ENCODE measurements at places on chromosomes 7 and 10. TPM values are rescaled to one million over a fixed set of nuclear protein-coding genes. Genes with fewer than 3 reads are reported as not detected.

- no peak overlapping the region for H3K4me3 ChIP-seq
- peak overlapping the region; percentile 23 for H3K27ac ChIP-seq
- H3K27me3 ChIP-seq, result no peaks in the 10 kb centered on the region
- no peaks in the 10 kb centered on the region for H3K36me3 ChIP-seq
- H3K4me1 ChIP-seq, result peaks cover 13% of the 10 kb centered on the region
These were observed 22.7 kb downstream of the KIAA1549 start for GRCh38 chr7:138958391-138958956.

The CHST3 gene
- 18.0 TPM for total RNA-seq

The ADCK2 gene
- total RNA-seq, result 8.5 TPM

DNA sequence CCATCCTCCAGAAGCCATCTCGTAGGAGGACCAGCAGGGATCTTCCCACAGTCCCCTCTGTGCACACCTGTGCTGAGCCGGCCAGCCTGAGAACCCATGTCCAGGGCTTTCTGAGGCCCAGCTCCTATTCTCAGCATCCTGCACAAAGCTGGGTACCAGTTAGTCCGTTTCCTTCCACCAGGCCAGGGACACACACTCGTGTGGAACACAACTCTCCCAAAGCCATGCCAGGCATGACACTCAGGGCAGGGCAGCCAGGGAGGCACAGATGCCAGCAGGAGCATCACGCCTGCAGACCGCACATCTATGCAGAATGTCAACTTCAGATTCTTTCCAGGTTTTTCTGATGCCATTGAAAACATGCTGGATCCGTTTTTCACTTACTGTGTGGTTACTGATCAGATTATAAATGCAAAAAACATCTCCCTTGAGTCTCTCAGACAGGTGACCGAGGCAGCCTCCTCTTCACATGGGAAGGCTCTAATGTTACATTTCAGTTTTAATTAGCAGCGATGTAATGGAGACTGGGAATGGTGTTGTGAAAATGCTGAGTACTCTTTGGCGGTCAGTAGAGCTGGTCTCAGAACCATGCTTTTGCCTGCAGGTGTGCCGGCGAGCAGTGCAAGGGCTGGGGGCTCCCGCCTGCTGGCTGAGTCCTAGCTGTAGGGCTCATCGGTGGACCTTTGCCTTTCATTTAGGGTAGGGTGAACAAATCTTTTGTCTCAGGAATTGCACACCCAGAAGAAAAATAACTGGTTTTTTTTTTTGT is 3.3 kb upstream of the SUN1 start:
- peak overlapping the region; percentile 95 for H3K27ac ChIP-seq
- H3K4me3 ChIP-seq, result no peak overlapping the region
- no peaks in the 10 kb centered on the region for H3K36me3 ChIP-seq
- no peak for DNase-seq
- no peaks in the 10 kb centered on the region for H3K27me3 ChIP-seq
- H3K4me1 ChIP-seq, result peaks cover 97% of the 10 kb centered on the region

GRCh38 chr10:75600833-75601232 is 169.4 kb downstream of the LRMDA start:
- peaks cover 28% of the 10 kb centered on the region for H3K4me1 ChIP-seq
- DNase-seq, result no peak
- no peak overlapping the region for H3K4me3 ChIP-seq
- no peaks in the 10 kb centered on the region for H3K36me3 ChIP-seq
- H3K27me3 ChIP-seq, result no peaks in the 10 kb centered on the region

GRCh38 chr7:2934984-2935740 is 91.1 kb upstream of the GNA12 start:
- no peak overlapping the region for H3K27ac ChIP-seq
- DNase-seq, result no peak
- no peak overlapping the region for H3K4me3 ChIP-seq
- H3K4me1 ChIP-seq, result no peaks in the 10 kb centered on the region
- peaks cover 89% of the 10 kb centered on the region for H3K27me3 ChIP-seq
- no peaks in the 10 kb centered on the region for H3K36me3 ChIP-seq

The FAM24A gene
- not detected for total RNA-seq

The KCNH2 gene
- 94.1 TPM for total RNA-seq

The TAS2R5 gene
- total RNA-seq, result 0.47 TPM

- H3K36me3 ChIP-seq, result no peaks in the 10 kb centered on the region
- no peak for DNase-seq
- H3K27ac ChIP-seq, result no peak overlapping the region
- no peaks in the 10 kb centered on the region for H3K27me3 ChIP-seq
These were observed 102.3 kb downstream of the KLF6 start for GRCh38 chr10:3682745-3683144.

- DNase-seq, result no peak
- no peaks in the 10 kb centered on the region for H3K36me3 ChIP-seq
- H3K27ac ChIP-seq, result no peak overlapping the region
- H3K27me3 ChIP-seq, result peaks cover 21% of the 10 kb centered on the region
- peaks cover 8% of the 10 kb centered on the region for H3K4me1 ChIP-seq
These were observed 220.7 kb downstream of the WDR11 start for GRCh38 chr10:121071901-121072300.

DNA sequence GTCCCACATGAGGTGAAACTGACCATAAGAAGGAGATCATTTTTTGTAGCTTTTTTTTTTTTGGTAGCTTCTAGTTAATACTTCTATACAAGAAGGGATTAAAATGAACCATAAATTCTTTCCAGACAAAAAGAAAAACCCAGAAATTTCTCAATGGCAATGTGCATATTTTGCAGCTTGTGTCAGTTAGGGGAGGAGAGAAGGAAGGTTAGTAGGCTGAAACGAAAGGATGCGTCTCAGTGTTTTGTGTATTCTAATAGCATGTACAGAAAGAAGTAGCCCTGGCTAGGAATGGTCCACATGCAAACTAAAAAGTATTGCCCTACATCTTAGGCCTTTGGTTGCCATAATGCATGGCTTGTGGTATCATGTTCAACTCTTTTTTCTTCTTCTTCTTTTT is 90.6 kb downstream of the CACNB2 start:
- H3K36me3 ChIP-seq, result no peaks in the 10 kb centered on the region
- H3K27me3 ChIP-seq, result no peaks in the 10 kb centered on the region
- no peak overlapping the region for H3K27ac ChIP-seq
- H3K4me3 ChIP-seq, result no peak overlapping the region
- H3K4me1 ChIP-seq, result peaks cover 26% of the 10 kb centered on the region

The GIMAP5 gene
- 10.7 TPM for total RNA-seq

The MNX1 gene
- total RNA-seq, result not detected

DNA sequence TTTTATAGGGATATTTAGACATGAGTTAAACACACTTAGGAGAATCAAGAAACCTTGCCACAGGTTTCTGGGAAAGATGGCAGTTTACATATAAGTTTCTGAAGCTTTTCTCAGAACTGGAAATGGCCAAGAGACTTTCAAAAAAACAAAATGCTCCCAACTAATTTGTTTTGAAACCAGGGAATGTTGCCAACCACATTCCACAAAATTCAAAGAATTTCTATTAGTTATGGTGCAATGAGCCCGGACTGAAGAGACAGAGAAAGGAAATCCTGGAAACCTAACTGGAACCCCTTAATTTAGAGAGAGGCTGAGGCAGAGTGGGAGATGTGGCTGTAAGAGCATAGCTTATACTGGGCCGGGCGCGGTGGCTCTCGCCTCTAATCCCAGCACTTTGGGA is 128.5 kb downstream of the PTEN start:
- H3K4me3 ChIP-seq, result no peak overlapping the region
- H3K27ac ChIP-seq, result no peak overlapping the region
- no peak for DNase-seq
- H3K4me1 ChIP-seq, result no peaks in the 10 kb centered on the region

DNA sequence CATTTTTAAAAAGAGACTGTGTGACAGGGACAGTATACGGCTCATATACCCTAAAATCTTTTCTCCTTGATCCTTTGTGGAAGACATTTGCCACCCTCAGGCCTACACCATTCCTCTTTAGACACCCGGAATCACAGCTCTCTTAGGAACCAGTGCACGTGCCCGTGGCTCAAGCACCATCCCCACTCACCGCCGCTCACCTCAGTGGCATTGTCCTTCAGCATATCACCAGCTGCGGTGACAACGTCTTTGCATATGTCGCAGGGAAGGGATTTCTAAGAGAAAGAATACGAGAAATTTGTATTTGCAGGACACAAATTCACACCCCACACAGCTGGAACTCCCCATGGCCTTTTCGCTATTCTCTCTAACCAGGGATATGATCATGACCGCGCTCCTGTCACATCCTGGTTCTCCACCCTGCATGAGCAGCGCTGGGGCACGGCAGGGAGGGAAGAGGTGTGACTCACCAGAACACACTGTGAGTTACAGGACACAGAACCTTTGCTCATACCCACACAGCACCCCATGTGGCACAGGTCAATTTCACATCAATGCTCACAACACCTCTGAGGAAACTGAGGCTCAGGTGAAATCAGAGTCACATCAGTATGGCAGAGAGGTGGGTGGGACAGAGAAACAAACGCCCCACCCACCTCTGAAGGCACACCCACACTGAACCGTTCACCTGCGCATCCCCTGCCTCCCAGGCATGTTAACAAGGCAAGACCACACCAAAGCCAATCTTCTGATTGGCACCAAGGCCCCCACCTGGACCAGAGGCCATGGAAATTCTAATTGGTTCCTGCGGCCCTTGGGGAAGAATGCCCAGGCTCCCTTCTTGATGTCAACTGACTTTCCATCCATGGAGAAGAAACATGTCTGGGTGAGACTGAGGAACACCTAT is 19.2 kb downstream of the PSAP start:
- no peak overlapping the region for H3K27ac ChIP-seq
- peaks cover 68% of the 10 kb centered on the region for H3K36me3 ChIP-seq
- no peaks in the 10 kb centered on the region for H3K27me3 ChIP-seq
- H3K4me1 ChIP-seq, result peaks cover 75% of the 10 kb centered on the region
- no peak for DNase-seq

- no peaks in the 10 kb centered on the region for H3K27me3 ChIP-seq
- H3K4me1 ChIP-seq, result peaks cover 6% of the 10 kb centered on the region
- DNase-seq, result no peak
- no peak overlapping the region for H3K27ac ChIP-seq
- no peak overlapping the region for H3K4me3 ChIP-seq
- peaks cover 3% of the 10 kb centered on the region for H3K36me3 ChIP-seq
These were observed 74.6 kb downstream of the FAM13C start for GRCh38 chr10:59287587-59288255.

DNA sequence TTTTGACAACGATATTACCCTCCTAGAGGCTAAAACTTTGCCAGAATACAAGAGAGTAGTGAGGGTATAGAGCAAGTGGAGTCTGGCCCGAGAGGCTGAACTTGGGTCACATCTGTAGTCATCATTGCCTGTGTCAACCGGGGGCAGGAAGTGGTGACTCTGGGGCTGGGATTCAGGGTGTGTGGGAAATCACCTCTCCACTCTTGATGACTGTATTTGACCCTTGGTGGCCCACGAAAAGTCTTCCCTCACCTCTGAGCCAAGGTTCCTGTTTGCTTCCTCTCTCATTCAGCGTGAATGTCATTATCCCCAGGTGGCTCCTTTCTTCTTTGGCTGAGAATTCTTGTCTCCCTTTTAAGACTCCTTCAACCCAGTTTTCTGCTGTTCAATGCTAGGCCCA is 240.4 kb downstream of the ABCA13 start:
- no peaks in the 10 kb centered on the region for H3K4me1 ChIP-seq
- no peak overlapping the region for H3K27ac ChIP-seq
- no peaks in the 10 kb centered on the region for H3K27me3 ChIP-seq
- no peaks in the 10 kb centered on the region for H3K36me3 ChIP-seq
- DNase-seq, result no peak
- no peak overlapping the region for H3K4me3 ChIP-seq

DNA sequence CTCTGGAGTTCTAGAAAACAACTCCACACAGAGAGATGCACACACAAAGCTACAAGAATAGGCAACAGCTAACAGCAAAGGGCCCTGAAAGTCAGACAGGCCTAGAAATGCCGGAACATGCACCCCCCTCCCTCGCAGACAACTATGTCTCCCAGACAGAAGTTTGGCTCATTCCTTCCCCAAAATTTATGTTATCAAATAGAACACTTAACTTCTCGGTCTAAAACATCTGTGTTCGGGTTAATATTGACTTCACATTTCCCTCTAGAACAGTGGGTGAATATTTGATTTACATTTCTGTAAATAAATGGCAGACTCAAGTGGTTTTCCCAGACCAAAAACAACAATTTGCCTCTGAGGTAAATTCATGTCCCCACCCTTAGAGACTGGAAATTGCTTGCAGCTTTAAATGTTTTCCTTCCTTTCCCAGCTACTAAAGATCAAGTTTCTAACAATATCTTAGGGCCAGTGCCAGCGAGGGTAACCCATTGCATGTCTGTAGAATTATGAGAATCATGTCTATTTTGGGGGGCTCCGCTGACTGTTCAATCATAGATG is 92.5 kb upstream of the INHBA start:
- DNase-seq, result no peak
- H3K27me3 ChIP-seq, result no peaks in the 10 kb centered on the region
- H3K27ac ChIP-seq, result no peak overlapping the region
- no peaks in the 10 kb centered on the region for H3K4me1 ChIP-seq
- H3K36me3 ChIP-seq, result no peaks in the 10 kb centered on the region
- H3K4me3 ChIP-seq, result no peak overlapping the region

The GDF10 gene
- 0.22 TPM for total RNA-seq

DNA sequence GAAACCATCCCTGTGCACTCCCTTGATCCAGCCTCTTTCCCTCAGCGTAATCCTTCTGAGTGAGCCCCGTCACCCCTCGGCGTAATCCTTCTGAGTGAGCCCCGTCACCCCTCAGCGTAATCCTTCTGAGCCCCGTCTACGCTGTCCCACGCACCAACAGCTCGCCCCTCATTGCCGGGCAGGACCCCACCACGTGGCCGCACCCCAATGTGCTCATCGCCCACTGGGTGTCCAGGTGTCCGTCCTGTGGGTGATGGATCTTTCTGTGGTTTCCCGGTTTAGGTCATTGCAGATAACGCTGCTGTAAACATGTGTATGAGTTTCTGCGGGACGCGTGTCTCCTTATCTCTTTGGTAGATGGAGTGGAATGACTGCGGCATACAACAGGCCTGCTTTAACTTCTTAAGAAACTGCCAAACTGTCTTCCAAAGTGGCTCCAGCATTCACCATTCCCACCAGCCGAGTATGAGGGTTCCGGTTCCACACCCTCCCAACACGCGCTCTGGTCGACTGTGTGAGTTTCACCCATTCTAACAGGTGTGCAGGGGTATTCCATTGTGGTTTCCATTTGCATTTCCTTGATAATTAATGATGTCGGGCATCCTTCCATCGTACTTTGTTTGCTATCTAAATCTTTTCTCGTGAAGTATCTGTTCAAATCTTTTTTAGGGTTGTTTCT is 42.1 kb upstream of the NKX6-2 start:
- H3K4me1 ChIP-seq, result no peaks in the 10 kb centered on the region
- H3K27me3 ChIP-seq, result peaks cover 50% of the 10 kb centered on the region
- H3K4me3 ChIP-seq, result no peak overlapping the region
- no peak overlapping the region for H3K27ac ChIP-seq
- DNase-seq, result no peak

- H3K4me1 ChIP-seq, result peaks cover 4% of the 10 kb centered on the region
- no peak overlapping the region for H3K4me3 ChIP-seq
- DNase-seq, result no peak
- no peaks in the 10 kb centered on the region for H3K36me3 ChIP-seq
These were observed 284.1 kb upstream of the CSTF2T start for GRCh38 chr10:51983481-51983880.

GRCh38 chr10:122786269-122786668 is 59.4 kb downstream of the CUZD1 start:
- DNase-seq, result no peak
- H3K4me1 ChIP-seq, result no peaks in the 10 kb centered on the region
- H3K27ac ChIP-seq, result no peak overlapping the region
- no peak overlapping the region for H3K4me3 ChIP-seq

The RPA3 gene
- total RNA-seq, result 21.1 TPM
